SHP77 treated with DMSO at 0.1 percent for 48 hours (cell line): ENCODE measurements at places on chromosomes 1 and 21.

DNA sequence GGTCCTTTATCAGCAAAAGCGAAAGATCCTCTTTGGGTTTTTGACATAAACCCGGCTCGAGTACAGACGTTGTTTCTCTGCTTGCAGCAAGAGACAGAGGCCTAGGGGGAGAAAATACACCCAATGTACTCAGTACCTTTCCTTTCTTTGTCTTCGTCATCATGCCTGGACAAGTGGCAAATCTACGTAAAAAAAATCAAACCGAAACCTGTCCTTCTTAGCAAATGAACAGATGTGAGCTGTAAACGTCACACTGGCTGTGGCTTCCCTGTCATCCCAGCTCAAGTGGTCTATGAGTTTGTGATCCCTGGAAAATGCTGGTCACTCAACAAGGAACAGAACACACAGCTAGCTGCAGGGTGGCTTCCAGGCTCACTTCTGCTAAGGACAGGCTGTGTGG, 39.9 kb downstream of the STPG1 start:
- DNase-seq = no peak

DNA sequence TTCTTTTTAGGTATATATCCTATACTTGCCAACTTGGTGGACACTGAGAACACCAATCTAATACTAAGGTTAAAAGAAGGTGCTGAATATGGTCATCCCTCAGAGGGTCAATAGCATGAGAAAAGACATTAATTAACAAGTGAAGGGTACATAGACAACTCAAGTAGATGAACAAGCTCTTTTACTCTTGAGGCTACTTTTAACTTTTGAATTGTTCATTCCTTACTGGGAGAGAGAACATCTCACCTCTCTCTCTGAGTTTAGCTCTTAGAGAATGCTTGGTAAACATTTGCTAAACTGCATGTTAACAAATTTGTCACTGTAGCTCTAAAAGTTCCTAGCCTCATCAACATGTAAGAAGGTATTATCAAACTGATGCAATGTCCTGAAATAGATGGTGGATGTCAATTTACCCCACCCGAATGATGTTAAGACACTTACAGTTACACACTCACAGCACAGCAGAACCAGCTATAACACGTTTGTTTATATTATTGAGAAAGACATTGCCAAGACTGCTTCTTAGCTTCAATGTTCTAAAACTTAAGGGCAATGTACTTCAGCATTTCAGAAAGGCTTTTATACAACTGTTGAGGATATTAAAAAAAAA, 35.9 kb downstream of the HEATR1 start:
- no peak for DNase-seq

DNA sequence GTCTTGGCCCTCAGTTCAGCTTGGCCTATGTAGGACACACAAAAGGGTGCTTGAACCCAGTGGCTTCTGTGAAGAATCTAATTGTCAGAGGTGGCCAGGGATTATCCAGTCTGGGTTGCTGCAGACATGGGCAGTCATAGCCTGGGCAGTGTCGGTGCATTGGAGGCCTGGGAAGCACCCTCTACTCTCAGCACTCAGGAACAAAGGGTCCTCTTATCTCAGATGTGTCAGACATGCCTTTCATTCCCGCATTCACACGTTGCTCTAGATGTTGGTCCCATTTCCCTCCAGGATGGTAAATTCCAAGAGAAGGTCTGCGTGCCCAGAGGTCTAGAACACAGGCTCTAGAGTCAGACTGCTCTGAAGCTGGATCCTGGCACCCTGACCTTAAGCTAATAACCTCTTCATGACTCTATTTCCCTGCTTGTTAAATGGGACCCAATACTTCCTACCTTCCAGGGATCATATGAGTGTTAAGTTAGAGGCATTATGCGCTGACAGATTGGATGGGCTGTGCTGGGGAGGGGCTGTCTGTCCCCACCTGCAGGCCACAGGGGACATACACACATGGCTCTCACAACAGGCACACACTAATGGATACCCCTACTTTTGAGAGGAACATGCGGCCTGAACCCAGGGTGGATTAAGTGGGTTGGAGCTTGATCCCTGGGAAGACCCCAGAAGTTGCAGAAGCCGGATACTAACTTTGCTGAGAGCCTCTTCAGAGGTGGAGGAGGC, 16.5 kb upstream of the EDN2 start:
- no peak for DNase-seq

GRCh38 chr1:77540501-77541161, 141.8 kb downstream of the ZZZ3 start:
- DNase-seq = no peak

GRCh38 chr1:98086796-98087441, 166.1 kb upstream of the DPYD start:
- no peak for DNase-seq

DNA sequence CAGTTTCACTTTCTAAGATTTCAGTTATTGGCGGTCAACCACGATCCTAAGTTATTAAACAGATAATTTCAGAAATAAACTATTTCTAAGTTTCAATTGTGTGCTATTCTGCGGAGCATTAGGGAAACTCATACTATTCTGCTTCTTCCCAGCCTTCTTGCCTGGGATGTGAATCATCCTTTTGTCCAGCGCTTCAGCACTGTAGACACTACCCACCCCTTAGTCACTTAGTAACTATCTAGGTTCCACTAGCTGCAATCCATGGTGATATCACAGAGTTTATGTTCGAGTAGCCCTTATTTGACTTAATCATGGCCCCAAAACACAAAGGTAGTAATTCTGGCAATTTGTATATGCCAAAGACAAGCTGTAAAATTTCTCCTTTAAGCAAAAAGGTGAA, 279.9 kb upstream of the ADAMTS5 start:
- no peak for DNase-seq

- no peak for DNase-seq
These were observed 134.7 kb downstream of the FAM78B start for GRCh38 chr1:166031932-166032571.

- no peak for DNase-seq
These were observed 27.9 kb downstream of the UTP25 start for GRCh38 chr1:209855623-209856022.

- no peak for DNase-seq
These were observed 5.1 kb downstream of the HLX start for GRCh38 chr1:220884109-220884980.

- no peak for DNase-seq
These were observed 403 bp upstream of the PSEN2 start for GRCh38 chr1:226870026-226870400.

- DNase-seq = no peak
These were observed 1812.9 kb downstream of the PLA2G4A start for GRCh38 chr1:188641566-188642211.
